Ovary (tissue), 10 donors: ENCODE measurements at places on chromosomes 4 and X. TPM values are rescaled to one million over a fixed set of nuclear protein-coding genes. Genes with fewer than 3 reads are reported as not detected.

DNA sequence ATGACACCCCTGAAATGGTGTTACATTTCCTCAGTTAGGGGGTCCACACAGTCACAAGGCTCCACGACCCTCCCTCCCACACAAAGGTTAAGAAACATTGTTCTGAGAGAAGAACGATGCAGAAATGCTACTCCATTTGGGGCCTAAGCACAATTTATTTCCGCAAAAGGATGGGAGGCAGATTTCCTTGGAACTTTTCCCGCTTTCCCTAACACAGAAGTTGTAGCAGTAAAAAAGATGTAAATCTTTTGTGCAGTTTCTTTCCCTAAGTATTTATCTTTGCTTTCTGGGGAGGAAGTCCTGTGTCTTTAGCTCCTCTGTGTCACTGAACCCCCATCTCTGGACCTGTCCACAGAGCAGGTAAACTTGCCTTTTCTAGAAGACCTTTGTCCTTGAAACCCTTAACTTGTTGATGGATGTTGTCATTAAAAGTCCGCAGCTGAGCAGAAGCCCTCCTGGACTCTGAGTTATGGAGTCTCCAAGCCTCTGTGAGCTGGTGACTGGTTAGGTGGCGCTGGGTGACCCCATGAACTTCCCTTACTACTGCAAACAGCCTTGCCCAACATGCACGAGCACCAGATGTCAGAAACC lies 67.2 kb upstream of the SHISA3 start:
- no peak overlapping the region for H3K4me3 ChIP-seq
- no peak overlapping the region for H3K27ac ChIP-seq
- no peak for DNase-seq
- H3K36me3 ChIP-seq: no peaks in the 10 kb centered on the region
- H3K27me3 ChIP-seq: no peaks in the 10 kb centered on the region
- no peaks in the 10 kb centered on the region for H3K4me1 ChIP-seq

Gene MAGEA12
- total RNA-seq: not detected

GRCh38 chr4:18664171-18664570 lies 642.6 kb upstream of the LCORL start:
- no peaks in the 10 kb centered on the region for H3K36me3 ChIP-seq
- no peaks in the 10 kb centered on the region for H3K27me3 ChIP-seq
- DNase-seq: no peak

- no peaks in the 10 kb centered on the region for H3K27me3 ChIP-seq
- H3K27ac ChIP-seq: peak overlapping the region; percentile 95
- no peaks in the 10 kb centered on the region for H3K36me3 ChIP-seq
- H3K4me3 ChIP-seq: peak overlapping the region; percentile 85
These were observed 1.3 kb downstream of the TMEM165 start for GRCh38 chr4:55397126-55397436.

Gene SSX4B
- total RNA-seq: not detected

Gene SOD3
- 28.5 TPM for total RNA-seq

Gene DCAF8L2
- total RNA-seq: not detected

Gene PAGE2
- total RNA-seq: not detected

GRCh38 chr4:94354474-94354896 lies 11.8 kb upstream of the HPGDS start:
- no peaks in the 10 kb centered on the region for H3K27me3 ChIP-seq
- no peak overlapping the region for H3K4me3 ChIP-seq
- DNase-seq: no peak
- H3K4me1 ChIP-seq: no peaks in the 10 kb centered on the region
- H3K36me3 ChIP-seq: no peaks in the 10 kb centered on the region
- no peak overlapping the region for H3K27ac ChIP-seq
